ENCODE measurements at places on chromosomes 2 and 18.

DNA sequence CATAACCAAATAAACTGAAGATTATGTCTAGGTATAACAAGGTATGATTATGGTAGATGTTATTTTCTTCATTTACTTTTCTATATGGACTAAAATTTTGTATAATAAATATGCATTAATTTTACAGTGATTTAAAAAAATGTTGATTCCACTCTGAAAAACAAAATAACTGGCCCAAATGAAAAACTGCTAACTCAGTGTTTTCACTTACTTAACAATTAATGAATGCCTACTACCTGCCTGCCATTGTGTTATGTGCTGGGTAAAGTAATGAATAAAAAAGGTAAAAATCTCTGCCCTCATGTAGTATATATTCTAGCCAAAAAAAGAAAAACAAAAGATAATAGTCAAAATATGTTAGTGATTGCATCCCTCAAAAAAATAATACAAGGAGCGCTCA, 29.6 kb upstream of the C2orf15 start:
- DNase-seq = no peak

DNA sequence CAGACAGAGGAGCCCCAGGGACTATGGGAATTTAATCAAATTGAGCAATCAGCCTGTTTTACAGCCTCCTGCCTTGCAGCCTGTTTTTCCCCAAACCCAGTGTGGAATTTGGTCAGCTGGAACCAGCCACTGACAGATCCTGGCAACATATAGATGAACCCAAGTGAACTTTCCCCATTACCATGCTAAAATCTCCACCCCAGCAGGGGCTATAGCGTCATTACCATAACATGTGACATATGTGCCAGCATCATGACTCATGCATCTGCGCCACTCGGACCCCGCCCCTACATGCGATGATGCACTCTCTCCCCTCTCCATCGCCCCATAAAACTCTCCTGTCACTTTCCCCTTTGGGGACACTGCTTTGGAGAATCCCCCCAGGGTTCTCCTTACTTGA, 17.3 kb upstream of the FEZ2 start:
- no peak for DNase-seq

GRCh38 chr2:11681722-11682589, 12.0 kb upstream of the NTSR2 start:
- DNase-seq = peak; percentile 35

DNA sequence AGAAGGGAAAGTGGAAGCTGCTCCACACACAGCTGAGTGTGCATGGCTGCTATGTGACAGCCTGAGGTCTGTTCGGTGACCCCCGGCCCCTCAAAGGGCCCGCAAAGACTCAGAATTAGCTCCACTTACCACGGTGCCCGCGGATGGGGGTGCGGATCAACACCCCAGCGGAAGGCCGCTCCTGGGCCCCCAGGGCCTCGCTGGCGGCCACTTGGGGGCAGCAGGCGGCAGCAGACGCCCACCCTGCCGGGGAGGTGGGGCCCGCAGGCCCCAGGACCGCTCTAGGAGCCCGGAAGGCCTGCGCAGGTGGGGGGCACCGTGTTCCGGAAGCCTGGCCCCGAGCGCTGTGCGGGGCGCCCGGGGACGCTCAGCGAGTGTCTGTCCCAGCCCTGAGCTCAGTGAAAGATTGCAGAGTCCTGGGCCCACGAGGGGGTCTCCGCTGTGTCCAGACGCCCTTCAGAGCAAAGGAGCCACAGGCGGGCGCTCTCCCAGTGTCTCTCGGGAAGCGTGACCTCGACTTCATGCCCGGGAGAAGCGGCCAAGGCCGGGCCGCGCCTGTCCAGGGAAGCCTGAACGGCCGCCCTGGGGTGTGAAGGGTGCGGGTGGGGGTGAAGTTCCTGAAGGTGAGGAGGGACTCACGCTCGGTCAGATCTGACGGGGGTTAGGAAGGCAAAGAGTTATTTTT, 118.7 kb downstream of the VAPA start:
- no peak for DNase-seq

GRCh38 chr2:231764124-231764523, 17.0 kb downstream of the PDE6D start:
- DNase-seq = no peak

DNA sequence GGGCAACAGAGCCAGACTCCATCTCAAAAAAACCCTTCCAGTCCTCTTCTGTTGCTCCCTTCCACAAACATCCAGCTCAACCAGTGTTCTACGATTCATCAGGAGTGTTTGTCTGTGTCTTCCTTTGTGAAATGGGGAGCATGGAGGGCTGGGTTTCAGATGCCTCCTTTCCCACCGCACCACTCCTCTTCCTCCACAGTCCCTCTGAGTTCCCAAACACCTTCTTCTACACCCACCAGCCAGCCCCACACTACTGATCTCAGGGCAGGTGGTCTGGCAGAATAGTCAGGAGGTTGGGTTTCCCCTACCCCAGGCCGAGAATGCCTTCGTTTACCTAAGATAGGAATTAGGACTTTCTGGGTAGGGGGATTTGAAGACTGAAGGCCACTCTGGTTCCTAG, 36.9 kb downstream of the NGEF start:
- DNase-seq = no peak

DNA sequence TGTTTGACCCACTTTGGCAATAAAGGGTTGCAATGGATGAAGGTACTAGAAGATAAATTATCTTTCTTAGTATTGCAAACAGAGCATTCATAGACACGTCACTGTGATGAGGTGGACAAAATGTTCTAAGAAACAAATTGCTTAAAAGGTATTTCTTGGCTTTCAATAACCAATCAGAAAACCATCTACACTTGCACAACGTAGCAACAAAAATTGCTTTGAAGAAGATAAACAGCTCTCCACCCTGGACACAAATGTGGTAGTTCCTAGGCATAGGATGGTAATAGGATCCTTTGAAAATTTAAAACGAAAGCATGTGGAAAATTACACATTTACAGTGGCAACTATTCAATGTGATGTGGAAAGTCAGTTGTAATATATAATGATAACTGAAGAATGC, 439.9 kb upstream of the ETAA1 start:
- DNase-seq = no peak

GRCh38 chr18:35248429-35248828, 7.6 kb downstream of the ZNF397 start:
- DNase-seq = no peak

DNA sequence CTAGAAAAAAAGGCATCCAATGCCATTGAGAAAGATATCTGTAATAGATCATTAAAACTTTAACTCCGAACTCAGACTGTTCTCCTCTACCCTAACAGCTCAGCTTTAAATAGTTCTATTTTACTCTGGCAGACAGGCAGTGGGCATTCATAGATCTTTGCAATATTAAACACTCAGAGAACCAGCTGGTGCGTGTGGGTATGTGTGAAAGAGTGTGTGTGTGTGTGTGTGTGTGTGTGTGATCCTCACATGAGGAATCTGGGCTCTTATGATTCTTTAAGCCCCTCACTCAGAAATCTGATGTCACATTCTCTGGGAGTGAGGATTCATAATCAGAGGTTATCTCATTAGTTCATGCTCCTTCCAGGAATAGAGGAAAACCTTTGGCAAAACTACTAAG, 144.3 kb downstream of the KCNH7 start:
- no peak for DNase-seq

DNA sequence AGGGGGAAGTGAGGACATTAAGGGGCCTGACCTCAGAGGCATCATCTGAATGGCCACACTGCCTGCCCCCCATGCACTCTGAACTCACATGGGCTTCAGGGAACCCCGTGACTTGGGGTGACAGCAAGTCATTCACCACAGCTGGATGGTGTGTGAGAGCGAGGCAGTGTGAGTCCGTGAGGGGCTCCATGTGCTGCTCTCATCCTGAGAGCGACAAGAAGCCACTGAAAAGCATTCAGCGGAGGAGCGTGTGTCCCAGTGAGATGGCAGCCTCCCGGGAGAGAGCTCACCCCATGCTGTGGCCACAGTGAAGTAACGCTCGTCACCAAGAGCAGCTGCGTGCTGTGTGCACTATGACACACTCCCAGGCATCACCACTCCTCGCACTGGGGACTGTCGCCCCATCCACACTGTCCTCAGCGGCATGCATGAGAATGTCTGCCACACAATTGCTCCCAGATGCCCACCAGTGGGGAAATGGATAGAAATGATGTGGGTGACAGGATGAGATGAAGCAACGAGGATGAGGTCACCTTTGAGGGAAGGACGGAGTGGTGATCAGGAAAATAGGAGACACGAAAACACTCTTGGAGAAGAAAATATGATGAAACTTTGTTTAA, 213.0 kb upstream of the RAB6C start:
- no peak for DNase-seq

- DNase-seq = no peak
Measured at GRCh38 chr2:190717764-190718651, 69.1 kb downstream of the NAB1 start.

GRCh38 chr2:65999796-66000195, 435.1 kb upstream of the MEIS1 start:
- DNase-seq = no peak

DNA sequence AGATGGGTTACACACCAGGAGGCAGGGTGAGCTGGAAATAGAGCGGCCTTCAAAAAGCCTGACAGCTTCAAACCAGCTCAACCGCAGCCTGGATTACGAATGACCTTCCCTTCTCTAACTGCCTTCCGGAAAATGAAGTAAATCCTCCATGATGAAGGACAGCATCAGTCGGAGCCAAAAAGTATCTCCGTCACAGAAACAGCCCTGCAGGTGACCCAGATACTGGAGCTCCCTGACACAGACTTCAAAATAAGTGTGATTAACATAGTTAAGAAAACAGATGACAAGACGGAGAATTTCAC, 10.3 kb upstream of the CIB4 start:
- DNase-seq = no peak

GRCh38 chr2:20190170-20190569, 34.8 kb downstream of the SDC1 start:
- no peak for DNase-seq

DNA sequence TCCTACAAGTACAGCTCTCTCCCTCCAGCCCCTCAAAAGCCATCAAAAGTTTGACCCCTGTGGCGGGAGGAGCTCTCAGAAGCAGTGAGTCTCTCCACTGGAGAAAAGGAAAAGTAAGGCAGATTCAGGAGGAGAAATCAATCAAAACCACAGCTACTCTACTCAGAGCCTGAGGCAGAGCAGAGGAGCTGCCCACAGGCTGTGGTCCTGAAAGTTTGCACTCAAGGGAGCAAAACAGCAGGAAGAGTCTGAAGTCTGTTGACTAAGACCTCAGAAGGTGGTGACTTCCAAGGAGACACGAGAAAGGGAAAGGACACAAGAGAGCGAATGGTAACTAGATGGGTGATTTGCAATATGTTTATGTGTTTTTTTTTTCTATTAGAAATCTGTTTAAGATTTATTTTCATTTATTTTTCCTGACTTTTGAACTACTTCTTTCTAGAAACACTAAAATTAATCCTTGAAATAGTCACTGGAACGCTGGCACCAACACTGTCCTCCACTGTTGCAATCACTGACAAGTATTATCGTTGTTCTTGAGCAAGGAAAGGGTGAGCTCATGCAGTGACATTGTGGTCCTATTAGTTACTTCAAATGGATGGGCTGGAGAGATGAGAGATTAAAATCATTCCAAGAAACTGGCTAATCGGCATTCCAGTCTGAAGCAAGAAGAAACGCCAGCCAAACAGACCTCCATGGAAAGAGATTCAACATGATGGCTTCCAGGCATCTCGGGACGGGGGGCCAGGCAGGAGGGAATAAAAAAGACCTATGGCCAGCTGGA, 35.8 kb downstream of the PID1 start:
- DNase-seq = no peak

DNA sequence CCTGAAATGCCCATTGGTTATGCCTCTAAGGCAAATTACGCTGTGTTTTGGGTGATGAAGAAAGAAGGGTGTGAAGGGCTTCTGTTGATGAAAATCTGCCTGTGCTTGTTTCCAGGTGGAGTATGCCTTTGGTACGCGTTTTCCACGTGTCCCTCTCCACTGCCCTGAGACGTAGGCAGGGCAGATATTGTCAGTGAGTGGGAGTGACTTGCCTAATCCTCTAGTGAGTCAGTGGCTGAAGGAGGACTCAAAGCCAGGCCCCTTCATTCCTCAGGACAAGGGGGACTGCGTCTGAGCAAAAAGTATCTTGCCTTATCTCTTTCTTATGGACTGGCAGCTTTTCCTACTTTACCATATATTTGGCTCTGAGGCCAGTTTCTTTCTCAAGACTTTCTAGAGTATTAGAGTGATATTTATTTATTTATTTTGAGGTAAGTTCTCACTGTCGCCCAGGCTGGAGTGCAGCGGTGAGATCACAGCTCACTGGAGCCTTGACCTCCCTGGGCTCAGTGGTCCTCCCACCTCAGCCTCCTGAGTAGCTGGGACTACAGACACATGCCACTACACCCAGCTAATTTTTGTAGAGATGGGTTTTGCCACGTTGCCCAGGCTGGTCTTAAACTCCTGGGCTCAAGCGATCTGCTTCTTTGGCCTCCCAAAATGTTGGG, 10.2 kb downstream of the RALB start:
- no peak for DNase-seq

DNA sequence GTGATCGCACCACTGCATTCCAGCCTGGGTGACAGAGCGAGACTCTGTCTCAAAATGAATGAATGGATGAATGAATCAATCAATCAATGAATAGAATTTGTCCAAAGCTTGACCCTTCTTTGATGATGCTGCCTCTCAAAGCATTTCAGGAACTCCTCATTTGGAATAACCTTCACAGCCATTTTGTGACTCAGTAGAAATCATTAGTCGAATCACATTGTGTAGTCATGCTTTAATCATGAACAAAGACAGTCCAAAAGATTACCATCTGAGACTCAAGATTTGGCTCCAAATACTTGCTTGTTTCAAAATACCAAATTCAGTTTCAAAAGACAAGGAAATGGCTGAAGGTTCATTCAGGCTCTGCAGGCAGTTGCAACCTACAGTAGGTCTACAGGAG, 83.1 kb downstream of the VWA3B start:
- DNase-seq = no peak

DNA sequence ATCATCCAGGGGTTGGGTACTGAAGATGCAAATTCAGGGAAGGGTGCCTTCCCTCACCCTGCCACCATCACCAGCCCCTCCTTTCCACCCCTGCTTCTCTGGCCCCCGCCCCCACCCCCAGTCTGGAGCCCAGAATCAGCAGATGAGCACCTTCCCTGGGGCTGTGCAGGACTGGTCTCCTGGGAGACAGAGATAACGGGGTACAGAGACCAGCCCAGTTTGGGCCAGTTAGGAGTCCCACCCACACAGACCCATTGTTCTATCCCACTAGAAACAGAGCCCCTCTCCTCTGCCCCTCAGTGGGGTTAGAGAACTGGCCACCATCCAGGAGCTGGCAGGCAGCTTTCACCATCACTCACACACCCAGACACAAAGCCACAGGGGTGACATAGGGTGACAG, 4.5 kb upstream of the CRYBA2 start:
- no peak for DNase-seq

DNA sequence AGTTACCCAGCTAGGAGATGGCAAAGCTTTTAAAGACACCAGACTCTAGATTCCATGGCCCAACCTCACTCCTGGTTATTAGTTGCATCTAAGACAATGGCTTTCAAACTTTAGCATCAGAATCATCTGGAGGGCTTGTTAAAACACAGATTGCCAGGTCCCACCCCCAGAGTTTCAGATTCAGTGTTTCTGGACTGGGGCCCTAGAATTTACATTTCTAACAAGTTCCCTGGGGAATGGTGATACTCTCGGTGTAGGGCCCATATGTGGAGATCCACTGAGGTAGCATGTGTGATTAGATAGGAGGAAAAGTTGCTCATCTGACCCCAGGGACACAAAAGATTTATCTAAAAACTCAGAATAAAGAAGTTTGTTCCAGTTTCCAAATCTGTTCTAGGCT, 14.5 kb upstream of the TTR start:
- no peak for DNase-seq

Data from NCI-H1930 (cell line).